ENCODE measurements at places on chromosomes 1 and 21.
A peak's percentile ranks its signal among the peaks of the same experiment; 100 is the strongest.

GRCh38 chr1:159291424-159291823 is 10.7 kb upstream of the FCER1A start:
- DNase-seq, result no peak

DNA sequence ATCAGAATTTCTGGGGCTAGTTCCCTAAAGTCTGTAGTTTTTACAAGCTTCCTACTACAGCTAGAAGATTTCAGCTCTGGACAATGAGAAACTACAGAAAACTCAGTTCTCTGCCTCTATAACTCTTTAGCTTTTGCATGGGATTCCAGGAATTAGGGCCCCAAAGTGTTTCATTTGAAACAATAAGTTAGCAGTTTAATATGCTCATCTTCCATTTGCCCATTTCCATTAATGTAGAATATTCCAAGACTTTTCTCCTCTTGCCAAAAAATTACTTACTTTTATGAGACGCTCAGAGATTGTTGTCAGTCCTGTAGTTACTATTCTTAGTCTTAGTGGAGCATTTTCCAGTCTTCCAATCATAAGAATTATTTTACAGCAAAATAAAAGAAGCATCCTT is 719.9 kb downstream of the ADGRL2 start:
- DNase-seq, result no peak

- no peak for DNase-seq
Observed at GRCh38 chr1:55284856-55285255, 69.7 kb upstream of the USP24 start.

DNA sequence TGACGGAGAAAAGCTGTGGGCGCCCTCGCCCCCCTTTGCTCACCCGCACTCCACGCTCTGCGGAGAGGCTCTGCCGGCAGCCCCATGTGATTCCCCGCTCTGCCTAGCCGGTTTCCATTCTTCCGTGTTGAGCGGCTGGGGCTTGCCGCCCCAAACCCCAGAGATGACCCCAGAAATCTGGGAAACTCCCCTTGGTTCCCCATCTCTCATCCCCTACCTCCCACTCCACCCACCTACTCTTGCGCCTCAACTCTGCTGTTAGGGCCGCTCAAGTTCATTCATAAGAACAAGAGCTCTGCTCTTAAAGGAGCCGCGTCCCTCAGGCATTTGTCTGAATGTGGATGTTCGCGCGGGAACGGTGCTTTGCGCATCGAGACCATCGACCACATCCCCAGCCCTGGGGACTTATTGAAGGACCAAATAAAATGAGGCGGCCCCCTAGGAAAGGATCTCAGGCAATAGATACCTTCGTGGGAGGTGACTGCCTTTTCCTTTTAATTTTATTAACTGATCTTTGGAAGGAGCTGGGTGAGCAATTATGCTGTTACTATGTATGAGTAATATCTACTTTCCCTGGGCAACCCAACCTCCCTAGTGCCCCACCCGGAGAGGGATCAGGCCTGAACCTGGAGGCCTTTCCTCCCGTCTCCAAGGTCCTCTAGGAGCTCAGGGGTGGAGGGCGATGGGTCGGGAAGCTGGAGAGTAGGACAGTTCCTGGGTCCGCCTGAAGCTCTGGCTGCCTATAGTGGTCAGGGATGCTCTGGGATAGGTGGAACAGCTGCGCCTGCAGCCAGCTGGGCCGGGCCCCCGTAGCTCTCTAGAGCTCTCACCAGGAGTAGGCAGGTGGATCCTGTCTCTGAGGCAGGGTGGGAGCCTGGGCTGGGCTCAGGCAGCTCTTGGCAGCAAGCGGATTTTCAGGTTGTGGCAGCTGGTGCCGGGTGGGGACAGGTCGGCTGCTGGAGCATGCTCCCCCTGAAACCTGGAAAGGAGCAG is 898 bp downstream of the MFSD2A start:
- peak; percentile 70 for DNase-seq

GRCh38 chr1:29282135-29282923 is 46.0 kb downstream of the PTPRU start:
- no peak for DNase-seq

GRCh38 chr1:229509576-229509975 is 1.4 kb upstream of the NUP133 start:
- no peak for DNase-seq

- no peak for DNase-seq
Observed at GRCh38 chr1:191582169-191582568, 576.1 kb upstream of the RGS18 start.

DNA sequence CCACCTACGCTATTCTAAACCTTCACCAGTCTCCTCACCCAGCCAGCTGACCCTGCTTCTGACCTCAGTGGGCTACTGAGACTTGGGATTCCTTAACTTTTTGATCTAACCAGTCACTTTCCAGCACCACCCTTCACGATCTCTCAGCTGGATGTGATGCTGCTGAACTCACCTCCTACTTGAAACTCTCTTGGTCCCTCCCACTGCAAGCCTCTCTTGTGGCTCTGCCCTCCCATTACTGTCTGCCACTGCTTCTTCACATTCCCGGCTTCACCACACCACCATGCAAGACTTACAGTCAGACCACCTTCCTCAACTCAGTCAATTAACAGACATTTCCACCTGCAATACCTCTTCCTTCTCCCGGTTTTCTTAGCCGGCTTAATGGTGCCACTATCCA is 6.3 kb downstream of the TAF5L start:
- no peak for DNase-seq

GRCh38 chr1:33966346-33967141 is 102.7 kb downstream of the HMGB4 start:
- no peak for DNase-seq

DNA sequence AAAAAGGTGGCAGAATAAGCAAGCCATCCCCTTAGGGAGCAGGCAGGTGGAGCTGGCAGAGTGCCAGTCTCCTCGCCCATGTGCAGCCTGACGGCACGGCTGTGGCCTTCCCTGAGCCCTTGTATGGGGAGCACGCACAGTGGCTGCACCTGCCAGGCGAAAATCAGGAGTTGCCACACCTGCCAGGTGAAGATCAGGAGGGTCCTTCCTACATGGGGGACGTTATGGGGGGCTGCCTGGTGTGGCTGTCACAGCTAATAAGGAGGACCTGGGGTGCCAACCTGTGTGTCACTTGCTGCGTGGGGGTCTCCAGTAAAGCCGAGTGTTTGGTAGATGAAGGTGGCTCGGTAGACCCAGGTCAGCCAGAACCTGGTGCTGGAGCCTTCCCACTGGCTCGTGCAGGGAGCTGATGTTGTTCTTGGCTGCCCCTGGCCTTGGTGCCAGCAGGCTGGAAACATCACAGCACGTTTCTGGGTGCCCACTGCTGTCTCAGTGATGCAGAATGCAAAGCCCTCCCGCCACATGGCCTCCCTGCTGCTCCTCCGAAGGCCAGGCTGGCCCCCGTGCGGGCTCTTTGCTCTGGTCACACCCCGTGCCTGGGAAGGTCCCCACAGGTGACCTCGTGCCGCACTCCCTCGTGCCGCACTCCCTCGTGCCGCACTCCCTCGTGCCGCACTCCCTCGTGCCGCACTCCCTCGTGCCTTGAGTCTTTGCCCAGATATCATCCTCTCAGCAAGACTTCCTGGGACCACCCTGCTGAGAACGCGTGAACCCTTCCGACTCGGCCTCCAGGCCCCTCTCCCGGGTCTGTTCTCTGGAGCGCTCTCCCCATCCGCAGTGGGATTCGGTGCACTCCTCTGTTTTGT is 55.4 kb downstream of the SLC37A1 start:
- DNase-seq, result no peak

DNA sequence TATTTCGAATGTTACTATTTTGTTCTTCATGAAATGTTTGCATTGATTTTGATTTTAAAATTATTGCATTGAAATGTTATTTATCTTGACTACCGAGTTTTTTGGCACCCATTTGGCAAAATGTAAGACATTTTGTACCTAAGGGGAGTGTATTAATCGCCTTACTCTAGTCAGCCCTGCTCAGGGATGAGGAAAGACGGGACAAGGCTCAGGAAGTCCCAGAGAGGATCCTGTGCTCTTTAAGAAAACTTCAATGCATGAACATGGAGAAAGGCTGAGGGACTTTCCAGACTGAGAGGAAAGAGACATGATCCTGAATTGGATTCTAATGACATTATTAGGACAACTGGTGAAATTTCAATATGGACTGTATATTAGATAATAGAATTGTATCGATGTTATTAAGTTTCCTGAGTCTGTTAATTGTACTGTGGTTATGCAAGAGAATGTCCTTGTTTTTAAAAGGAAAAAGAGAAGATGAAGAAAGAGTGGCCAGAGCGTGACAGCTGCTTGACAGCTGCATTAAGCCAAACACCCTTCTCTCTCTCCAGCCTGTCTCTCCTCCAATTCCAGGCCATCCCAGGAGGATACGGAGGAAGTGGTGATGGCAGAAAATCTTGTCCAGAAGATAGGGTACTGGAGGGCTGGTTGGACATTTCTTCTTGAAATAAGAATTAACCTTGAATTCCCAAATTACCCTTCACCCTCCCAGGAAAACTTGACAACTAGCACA is 66.0 kb downstream of the PLEKHA6 start:
- no peak for DNase-seq

DNA sequence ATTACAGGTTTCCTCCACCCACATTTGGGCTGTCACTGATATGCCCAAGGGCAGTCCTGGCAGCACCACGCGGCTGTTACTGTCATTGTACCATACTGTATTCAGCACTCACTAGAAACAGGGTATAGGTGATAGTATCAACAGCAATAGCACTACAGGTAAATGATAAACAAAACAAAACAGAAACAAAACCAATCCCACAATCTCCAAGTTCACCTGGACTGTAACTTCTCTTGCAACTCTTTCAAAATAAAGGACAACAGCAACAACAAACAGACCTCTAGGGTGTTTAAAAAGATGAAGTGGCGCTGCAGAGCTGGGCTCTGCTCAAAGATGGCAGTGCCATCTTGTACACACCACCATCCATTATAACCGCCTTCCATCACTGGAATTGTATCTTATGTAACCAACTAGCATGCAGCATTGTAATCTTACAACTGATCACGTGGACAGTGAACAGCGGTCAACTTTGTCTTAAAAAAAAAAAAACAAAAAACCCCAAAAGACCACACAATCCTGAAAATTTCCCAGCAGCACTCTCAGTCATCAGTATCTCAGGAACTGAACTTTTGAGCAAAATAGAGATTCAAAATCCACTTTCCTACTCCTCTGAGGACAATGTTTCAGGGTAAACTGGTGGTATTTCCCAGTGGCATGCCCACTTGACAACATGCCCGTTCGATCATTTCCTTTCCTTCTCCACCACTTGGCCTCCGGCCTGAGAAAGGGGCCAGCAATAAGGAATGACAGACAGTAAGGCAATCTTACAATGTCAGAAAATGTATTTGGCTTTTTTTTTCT is 3.8 kb downstream of the IRF2BP2 start:
- DNase-seq, result peak; percentile 67

- no peak for DNase-seq
Observed at GRCh38 chr1:246447501-246447900, 59.6 kb downstream of the SMYD3 start.

- peak; percentile 58 for DNase-seq
Observed at GRCh38 chr1:11707621-11708276, 16.2 kb downstream of the DRAXIN start.

GRCh38 chr1:19757641-19758040 is 42.1 kb downstream of the TMCO4 start:
- DNase-seq, result no peak

DNA sequence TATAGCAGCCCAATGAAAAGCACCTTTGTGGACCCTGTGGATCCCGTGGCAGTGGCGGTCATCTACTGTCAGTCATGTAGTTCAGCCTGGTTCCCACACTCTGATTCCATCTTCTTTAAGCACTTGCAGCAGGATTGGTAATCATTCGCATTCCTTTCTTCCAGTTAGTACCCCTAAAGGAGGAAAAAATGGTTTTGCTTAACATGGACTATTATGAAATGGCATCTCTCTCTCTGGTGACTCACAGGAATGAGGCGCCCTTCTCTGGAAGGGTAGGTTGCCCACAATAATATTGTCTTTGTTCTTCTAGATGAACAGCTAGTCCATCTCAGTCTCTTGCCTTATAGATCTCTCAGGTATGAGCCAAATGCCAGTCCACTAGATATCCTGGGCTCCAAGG is 127.9 kb upstream of the MROH9 start:
- DNase-seq, result no peak

GRCh38 chr1:147892731-147893214 is 9.8 kb upstream of the GJA8 start:
- no peak for DNase-seq

GRCh38 chr1:22773981-22774832 is 63.6 kb downstream of the EPHB2 start:
- DNase-seq, result peak; percentile 44

DNA sequence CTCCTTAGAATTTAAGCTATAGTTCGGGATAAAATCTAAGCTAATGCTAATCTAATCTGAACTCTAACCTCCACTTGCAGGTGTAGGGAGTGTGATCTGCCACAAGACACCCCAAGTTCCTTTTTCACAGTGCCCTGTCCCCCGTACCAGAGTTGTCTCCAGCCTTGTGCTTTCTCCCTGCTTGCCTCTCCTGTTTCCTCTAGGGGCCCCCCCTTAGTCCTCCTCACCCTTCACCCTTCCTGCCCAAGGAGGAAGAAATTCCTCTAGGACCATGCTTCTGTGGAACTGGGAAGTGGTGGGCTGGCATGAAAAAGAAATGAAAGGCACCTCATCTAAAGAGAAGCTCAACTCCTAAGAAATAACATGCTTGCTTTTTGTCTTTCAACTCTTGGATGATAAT is 50.2 kb upstream of the BCL9 start:
- no peak for DNase-seq

GRCh38 chr1:40003156-40004093 is 37.1 kb upstream of the CAP1 start:
- no peak for DNase-seq

GRCh38 chr21:28221984-28222383 is 770.7 kb downstream of the LTN1 start:
- no peak for DNase-seq

DNA sequence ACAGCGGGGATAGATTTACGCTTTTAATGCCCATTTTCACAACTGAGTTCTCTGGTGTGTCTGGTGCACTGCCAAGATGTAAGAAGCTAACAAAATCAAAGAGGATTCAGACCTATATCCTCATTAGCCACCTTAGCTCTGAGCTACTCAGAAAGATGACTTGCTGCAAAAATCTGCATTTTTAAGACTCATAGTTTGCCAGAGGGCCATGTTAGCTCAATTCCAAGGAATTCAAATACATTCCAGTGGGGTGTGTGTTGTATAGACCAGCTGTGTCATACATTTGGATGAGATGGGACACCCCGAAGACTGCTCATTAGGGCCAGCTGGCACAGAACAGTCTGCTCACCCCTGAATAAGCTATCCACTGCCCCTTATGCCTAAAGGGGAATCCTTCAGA is 8.9 kb downstream of the DENND2D start:
- no peak for DNase-seq

DNA sequence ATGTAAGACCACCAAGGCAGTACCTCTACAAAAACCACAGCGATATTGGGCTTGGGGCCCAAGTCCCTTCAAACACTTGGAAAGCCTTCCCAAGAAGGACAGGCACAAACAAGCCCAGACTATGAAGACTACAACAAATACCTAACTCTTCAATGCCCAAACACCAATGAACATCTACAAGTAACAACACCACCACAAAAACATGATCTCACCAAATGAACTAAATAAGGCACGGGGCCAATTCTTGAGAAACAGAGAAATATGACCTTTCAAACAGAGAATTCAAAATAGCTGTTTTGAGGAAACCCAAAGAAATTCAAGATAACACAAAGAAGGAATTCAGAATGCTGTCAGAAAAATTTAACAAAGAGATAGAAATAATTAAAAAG is 86.8 kb downstream of the COL24A1 start:
- no peak for DNase-seq
